ENCODE measurements at places on chromosomes 11 and 22.

DNA sequence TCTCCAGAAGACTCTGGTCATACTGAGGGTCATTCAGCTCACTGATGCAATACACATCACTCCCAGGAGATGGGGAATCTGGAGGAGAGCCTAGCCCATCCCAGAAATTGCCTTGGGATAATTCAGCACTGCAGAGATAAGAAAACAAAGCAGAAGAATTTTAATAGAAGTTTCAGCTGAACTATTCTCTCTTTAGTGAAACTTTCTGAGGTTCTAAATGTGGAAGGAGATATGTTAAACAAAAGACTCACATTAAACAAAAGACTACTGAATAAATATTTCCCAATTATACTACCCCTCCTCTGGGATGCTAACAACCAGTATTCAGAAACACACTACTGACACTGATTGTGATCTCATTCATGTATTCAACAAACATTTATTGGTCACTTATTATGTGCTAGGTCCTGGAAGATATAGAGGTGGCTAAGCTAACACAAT is 47.8 kb downstream of the C2CD3 start:
- DNase-seq = no peak

DNA sequence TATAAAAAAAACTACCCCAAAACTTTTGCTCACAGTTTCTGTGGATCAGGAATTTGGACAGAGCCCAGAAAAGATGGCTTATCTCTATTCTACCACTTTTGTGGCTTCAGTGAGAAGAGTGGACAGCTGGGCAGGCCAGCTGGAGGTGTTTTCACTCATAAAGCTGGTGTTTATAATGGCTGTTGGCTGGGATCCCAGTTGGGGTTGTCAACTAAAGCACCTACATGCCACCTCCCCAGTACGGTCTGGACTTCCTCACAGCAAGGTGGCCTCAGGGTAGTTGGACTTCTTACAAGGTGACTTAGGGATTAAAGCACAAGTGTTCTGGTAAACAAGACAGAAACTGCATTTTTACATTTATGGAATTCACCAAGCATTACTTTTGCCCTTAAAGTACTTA is 171.0 kb downstream of the NELL1 start:
- no peak for DNase-seq

GRCh38 chr11:46918083-46918787 is at the start of gene LRP4:
Gene LRP4 (minus strand): TSS chr11:46918550. CDS start chr11:46918379, 171 bp downstream.
- DNase-seq = peak; percentile 9

GRCh38 chr22:36619797-36620399 is 83.7 kb downstream of the CACNG2 start:
- DNase-seq = no peak

DNA sequence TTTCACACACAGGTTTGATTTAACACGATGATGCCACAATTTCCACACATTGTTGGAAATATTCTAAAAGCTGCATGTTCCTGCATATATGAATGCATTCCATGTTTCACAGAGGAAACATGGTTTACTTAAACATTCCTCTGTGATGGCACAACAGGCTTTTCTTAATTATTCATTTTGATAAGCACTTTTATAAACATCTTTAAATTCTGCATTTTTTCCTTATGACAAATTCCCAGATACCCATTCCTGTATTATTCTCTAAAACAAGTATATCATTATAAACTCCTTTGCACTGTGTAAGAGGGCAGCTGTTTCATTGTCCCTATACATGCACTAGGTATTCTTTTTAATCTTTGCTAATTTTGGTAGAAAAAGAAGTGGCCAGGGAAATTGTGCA is 532.3 kb downstream of the SOX6 start:
- DNase-seq = no peak

DNA sequence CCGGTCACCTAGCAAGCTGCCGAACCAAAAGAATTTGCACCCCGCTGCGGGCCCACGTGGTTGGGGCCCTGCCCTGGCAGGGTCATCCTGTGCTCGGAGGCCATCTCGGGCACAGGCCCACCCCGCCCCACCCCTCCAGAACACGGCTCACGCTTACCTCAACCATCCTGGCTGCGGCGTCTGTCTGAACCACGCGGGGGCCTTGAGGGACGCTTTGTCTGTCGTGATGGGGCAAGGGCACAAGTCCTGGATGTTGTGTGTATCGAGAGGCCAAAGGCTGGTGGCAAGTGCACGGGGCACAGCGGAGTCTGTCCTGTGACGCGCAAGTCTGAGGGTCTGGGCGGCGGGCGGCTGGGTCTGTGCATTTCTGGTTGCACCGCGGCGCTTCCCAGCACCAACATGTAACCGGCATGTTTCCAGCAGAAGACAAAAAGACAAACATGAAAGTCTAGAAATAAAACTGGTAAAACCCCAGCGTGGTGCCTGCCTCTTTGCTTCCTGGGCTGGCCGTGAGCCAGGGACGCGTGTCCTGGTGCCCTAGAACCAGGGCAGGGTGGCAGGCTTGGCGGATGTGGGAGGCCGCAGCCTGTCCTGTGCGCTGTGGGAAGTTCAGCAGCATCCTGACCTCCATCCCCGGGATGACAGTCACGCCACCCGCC is 13.2 kb downstream of the CCND1 start:
- DNase-seq = no peak
